ENCODE measurements at places on chromosomes 3 and 15.

DNA sequence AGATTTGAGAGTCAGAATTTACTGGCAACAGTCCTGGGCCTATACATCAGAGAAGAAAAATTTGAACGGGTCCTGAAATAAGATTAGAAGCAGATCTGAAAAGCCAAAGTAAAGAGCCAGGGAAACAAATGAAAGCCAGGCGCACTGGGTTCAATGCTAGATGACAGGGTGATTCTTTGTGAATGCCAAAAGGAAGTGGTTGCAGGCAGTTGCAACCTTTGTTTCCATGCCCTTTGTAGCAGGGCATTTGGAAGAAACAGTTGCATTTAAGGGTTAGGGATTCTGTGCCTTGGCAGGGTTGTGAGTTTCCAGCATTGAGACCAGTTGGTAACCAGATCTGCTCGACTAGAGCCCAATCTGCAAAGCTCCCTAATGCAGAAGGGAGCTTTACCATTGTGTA is 36.4 kb upstream of the MTHFS start:
- no peak for DNase-seq

- no peak for DNase-seq
Observed at GRCh38 chr3:176987901-176988650, 209.2 kb downstream of the TBL1XR1 start.

- no peak for DNase-seq
Observed at GRCh38 chr3:72692990-72693389, 155.3 kb downstream of the SHQ1 start.

GRCh38 chr3:138234401-138235179 is 47.5 kb downstream of the ARMC8 start:
- DNase-seq = no peak
